ENCODE measurements at places on chromosomes 3 and 15.

DNA sequence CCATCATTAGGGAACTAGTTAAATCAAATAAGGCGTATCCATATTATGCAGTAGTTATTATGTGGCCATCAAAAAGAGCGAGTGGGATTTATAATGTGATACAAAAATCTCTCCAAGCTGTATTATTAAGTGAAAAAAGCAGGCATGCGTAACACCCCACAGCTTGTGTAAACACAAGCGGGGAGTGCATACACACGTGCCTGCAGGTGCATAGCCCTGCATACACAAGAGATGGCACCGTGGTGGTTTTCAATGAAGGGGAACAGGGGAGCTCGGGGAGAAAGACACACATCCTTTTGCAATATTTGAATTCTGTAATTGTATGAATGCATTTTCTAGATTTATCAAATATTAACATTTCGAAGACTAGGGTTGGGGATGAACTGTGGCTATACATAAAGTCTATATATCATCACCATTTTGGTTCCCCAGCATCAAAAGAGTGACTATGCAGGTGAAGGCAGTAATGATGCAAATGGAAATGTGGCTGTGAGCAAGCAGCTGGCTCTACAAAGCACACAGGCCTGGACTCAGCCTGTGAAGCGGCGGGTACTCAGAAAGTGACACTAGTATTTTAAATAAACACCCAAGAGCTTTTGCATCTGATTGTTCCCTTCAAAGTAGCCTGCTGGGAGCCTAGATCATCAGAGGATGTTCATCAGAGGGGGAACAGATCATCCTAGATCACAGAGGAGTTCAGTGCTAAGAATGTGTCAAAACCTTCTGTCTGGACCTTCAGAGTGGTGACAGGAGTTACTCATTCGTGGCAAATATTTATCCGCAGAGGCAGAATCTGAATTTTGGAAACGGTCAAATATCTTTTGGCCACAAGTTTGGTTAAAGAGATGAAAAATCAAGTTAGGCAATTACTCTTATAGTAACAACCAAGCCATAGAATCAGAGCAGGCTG is 9.4 kb upstream of the KIF7 start:
- no peak for DNase-seq

DNA sequence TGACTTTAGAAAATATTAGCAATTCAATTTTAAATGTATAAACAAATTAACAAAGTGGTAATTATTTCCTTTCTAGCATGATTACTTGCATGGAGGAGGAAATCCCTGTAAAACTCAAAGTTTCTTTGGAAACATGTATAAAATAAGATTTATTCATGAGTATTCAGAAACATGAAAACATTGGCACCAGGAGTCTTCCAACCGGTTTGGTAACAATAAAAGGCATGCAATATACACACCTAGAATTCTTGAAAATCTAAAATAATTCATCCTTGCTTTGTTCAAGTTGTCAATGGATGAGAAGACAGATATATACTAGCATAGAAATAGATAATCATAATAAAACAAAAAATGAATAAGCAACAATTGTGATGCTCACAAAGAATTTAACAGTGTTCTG is 76.4 kb downstream of the ZPLD1 start:
- no peak for DNase-seq

- DNase-seq: no peak
These were observed 446.4 kb downstream of the GBE1 start for GRCh38 chr3:81315030-81315429.

- DNase-seq: peak; percentile 57
These were observed 256.4 kb upstream of the ZNF385D start for GRCh38 chr3:22007368-22007767.

GRCh38 chr15:36075333-36075732 is 504.1 kb upstream of the CDIN1 start:
- DNase-seq: no peak

- peak; percentile 29 for DNase-seq
These were observed at the start of the genes OSBPL10 and ZNF860 for GRCh38 chr3:31981206-31982181. Gene OSBPL10, minus strand, starts transcription at chr3:31981262. Its CDS starts 83 bp downstream, at chr3:31981179. Gene ZNF860, plus strand, starts transcription at chr3:31981750. Its CDS starts 7,330 bp downstream, at chr3:31989080.
